ENCODE measurements at places on chromosomes 11 and 22. TPM values are rescaled to one million over a fixed set of nuclear protein-coding genes. Genes with fewer than 3 reads are reported as not detected.

SLC1A2 gene
- total RNA-seq, result not detected

IL18 gene
- total RNA-seq, result 0.33 TPM

CLP1 gene
- 24.6 TPM for total RNA-seq

C11orf91 gene
- not detected for total RNA-seq

ANKK1 gene
- total RNA-seq, result not detected

RASSF10 gene
- 5.1 TPM for total RNA-seq

OVCH2 gene
- total RNA-seq, result not detected

ATP6V1E1 gene
- total RNA-seq, result 139 TPM
